ENCODE measurements at places on chromosomes 2 and 18. TPM values are rescaled to one million over a fixed set of nuclear protein-coding genes. Genes with fewer than 3 reads are reported as not detected.

- no peak for DNase-seq
These were observed 146.1 kb downstream of the LNPK start for GRCh38 chr2:175855794-175856453.

DNA sequence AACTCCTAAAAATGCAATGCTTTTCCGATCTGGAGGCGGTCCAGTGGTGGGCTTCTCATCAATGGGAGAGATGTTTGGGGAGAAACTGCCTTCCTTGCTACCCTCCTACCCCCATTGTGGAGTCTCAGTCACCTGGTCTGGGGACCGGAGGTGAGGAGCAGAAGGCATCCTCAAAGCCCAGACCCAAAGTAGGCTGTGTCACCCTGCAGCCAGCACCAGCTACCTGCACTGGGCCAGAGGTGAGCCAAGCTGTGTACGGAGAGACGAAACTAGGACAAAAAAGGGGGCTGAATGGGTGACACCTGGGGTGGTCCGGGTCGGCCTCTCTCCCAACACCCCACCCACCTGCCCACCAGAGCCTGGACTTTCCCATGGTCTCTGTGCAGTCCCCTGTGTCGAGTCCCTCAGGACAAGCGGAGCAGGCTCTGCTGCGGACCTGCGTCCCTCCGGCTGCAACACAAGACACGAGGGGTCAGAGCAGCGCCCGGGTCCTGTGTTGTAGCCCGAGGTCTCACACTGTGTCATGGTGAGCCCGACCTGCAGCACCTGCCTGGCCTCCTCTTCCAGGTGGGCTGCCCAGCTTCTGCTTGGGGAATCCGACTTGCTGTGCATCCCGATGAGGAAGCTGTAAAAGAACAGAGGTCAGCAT is 68.0 kb upstream of the RMP24 start:
- no peak for DNase-seq

DNA sequence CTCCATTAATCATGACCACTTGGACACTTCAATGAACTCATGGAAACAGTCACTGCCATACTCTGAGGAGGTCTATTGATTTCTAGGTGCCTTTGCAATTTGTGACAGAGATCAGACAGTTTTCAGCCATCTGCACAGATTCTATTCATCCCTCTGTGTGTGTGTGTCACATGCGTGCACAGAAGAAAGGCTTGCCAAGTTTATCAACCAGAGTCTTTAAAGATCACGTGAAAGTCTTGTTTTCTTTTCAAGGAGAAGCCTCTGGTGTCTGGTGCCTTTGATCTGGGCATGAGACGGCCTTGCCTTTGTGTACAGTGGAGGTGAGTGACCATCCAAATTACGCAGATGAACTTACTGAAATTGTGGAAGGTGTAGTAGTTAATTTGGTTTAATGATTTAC is 164.2 kb downstream of the VAPA start:
- DNase-seq, result no peak

GRCh38 chr18:57052173-57052572 is 94.7 kb upstream of the BOD1L2 start:
- no peak for DNase-seq

GRCh38 chr2:237980751-237981150 is 13.9 kb downstream of the UBE2F start:
- DNase-seq, result no peak

PLGLB2 gene
- 6.9 TPM for total RNA-seq

ANKRD62 gene
- not detected for total RNA-seq
